Stimulated activated CD8-positive, alpha-beta memory T cell treated with anti-CD3 and anti-CD28 coated beads, Interleukin-15, amount 100 ng/mL, for 4 hours (primary cell): ENCODE measurements at places on chromosomes 2 and 18.

DNA sequence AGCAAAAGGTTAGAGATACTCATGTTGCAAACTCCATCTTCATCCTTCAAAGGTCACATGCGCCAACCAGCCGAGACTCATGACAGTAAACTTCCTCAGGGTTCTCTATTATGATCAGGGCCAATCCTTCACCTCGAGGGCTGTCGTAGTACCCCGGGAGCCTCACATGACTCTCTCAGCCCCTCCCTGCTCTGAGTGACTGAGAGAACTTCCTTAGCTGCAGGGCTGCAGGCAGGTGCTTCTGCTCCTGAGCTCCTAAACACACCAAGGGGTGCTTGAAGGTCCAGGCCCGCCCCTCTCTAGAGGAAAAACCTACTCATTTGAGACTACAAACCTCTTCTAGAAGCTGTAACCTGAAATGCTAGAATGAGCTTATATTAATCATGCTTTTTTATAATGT lies 48.2 kb downstream of the LONRF2 start:
- no peak for DNase-seq

DNA sequence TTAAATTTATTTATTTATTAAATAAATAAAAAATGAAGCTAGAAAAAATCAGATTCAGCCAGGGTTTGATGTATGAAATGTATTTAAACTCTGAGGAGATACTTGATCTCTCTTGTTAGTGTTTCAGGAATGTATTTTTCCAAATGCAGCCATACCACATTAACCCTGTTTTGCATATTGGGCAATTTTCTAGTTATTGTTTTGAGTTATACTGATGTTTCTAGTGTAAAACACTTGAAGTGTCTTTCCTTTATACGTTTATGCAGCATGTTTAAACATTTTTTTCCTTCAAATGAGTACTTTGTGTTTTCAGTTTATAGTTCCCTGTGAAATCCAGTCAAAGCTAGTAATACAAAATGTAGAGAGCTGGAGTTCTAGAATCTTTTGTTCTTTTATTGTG lies 69.9 kb downstream of the WDR7 start:
- DNase-seq, result no peak

GRCh38 chr2:86143307-86143706 lies 37.3 kb downstream of the PTCD3 start:
- no peak for DNase-seq

- no peak for DNase-seq
Measured at GRCh38 chr2:135409436-135409835, 121.6 kb downstream of the ZRANB3 start.

DNA sequence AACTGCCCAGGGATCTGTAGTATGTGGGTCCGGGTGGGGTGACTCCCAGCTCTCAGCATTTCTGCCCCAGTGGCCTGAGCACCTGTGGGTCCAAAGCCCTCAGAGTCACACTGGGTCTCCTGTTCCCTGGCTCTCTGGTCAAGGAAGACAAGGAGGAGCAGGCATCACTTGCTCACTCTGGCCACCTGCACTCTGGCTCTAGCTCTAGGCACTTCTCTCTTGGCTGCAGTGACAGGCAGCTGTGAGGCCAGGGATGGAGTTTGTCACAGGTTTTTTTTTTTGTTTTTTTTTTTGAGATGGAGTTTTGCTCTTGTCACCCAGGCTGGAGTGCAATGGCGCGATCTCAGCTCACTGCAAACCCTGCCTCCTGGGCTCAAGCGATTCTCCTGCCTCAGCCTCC lies 84.6 kb downstream of the HS1BP3 start:
- no peak for DNase-seq
